ENCODE measurements at places on chromosomes 3 and 15.

GRCh38 chr3:174337227-174337626 is 521.9 kb upstream of the NAALADL2 start:
- DNase-seq = no peak

DNA sequence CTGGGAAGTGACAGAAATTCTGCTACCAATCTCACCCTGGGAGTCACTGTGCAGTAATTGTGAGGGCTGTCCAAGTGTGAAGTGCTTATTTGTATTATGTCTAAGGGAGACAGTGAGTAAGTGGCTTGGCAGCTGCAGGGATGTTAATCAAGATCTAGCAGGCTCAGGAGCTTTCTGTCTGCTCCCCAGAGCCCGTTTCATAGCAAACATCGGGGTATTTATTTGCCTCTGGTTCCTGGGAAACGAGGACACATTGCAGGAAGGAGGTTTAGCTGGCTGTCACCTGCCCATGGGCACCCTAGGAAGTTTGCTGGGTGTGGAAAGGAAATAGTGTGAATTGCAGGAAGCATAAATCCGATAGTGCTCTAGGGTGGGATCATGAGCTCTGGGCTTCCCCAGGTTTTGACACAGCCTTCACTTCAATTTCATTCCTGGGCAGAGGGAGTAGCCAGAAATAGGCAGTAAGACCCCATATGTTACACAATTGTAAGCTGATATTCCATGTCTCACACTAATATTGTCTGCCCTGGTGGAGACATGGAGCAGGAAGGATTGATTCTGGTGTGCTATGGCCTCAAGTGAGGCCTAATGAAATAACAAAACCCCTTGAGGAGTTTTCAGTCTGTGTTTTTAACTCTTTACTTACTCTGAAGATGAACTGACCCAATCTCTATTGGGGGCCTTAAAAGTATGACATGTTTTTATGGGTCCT is 74.1 kb upstream of the MITF start:
- DNase-seq = no peak

- no peak for DNase-seq
These were observed 297.9 kb downstream of the EDEM1 start for GRCh38 chr3:5485427-5485826.

DNA sequence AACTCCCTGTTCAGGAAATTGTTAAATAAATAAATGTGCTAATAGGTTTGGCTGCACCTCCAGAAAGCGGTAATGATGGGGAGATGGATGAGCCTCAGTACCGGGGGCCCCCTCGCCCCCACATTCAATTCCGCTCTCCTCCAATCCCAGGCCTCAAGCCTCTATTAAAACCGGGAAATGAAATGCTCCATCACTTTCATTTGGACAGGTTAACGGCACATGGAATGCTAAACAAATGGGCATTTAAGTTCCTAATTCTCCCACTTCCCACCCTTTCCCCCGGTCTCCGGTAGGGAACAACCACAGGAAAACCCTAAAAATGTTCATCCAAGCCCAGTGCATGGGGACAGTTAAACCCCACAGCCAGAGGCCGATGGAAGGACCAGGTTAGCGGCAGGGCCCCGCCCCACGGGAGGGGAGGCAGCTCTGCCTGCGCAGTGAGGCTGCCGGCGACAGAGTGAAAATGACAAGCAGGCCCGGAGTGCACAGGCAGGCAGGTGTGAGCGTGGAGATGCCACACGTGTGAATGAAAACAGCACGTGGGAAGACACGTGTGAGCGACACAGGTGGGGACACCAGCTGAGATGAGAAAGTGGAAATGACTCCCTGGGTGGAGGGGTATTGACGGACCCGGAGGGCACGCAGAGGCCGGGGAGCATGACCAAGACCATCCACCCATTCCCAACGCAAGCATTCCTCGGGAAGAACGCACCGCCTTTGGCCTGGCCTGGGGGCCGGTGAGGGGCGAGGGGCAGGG is 28.1 kb downstream of the RNU5B-1 start:
- no peak for DNase-seq

DNA sequence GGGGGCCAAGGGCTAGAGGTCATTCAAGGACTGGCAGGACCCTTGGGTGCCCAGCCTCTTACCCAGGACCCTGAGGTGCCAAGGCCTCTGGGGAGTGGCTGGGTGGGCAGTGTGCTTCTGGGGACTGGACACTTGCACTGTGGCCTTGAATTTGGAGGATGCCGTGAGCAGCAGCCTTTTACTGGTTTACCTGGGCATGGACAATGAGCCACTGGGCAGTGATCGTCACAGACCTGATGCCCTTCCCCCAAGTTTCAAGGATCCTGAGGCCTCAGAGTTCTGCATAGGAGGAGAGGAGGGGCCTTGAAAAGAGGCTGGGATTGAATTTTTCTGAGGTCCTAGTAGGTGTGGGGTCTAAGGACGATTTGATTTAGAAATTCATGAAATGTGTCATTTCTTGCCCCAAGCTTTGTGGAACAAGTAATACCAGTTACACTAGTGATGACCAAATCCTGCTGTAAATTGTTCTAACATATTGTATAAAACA is 146.1 kb upstream of the TPM1 start:
- DNase-seq = no peak

- DNase-seq = no peak
These were observed 21.1 kb upstream of the KLHL6 start for GRCh38 chr3:183576487-183577107.

- no peak for DNase-seq
These were observed 92.3 kb upstream of the FHIT start for GRCh38 chr3:61343543-61343942.

DNA sequence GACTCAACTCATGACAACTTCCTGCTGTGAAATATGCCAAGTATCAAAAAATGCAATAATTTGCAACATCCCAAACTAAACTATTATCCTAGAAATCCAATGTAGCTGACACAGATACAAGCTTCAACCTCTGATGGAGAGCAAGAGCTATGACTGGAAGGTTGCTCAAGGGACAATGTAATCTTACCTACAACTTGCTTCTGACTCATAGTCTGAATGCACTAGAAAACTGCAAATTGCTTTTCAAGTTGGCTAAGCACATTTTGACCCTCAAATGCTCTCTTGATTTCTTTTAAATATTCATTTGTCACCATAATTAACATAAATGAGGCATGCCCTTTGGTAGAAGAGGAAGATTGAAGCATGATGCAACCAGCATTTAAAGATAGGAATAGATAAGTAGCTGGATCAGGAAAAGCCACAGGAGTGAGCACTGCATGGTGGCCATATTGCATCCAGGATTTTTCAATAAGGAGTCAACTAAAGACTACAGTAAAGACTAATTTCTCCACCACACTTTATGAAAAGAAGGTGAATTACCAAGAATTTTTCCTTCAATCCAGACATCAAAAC is 630.8 kb upstream of the GBE1 start:
- DNase-seq = no peak

- DNase-seq = no peak
These were observed 28.1 kb downstream of the SNX33 start for GRCh38 chr15:75675579-75676404.

Data from activated naive CD4-positive, alpha-beta T cell (primary cell).